Stimulated activated CD8-positive, alpha-beta memory T cell treated with anti-CD3 and anti-CD28 coated beads, Interleukin-7, amount 100 ng/mL, for 24 hours (primary cell): ENCODE measurements at places on chromosomes 1 and 21.

DNA sequence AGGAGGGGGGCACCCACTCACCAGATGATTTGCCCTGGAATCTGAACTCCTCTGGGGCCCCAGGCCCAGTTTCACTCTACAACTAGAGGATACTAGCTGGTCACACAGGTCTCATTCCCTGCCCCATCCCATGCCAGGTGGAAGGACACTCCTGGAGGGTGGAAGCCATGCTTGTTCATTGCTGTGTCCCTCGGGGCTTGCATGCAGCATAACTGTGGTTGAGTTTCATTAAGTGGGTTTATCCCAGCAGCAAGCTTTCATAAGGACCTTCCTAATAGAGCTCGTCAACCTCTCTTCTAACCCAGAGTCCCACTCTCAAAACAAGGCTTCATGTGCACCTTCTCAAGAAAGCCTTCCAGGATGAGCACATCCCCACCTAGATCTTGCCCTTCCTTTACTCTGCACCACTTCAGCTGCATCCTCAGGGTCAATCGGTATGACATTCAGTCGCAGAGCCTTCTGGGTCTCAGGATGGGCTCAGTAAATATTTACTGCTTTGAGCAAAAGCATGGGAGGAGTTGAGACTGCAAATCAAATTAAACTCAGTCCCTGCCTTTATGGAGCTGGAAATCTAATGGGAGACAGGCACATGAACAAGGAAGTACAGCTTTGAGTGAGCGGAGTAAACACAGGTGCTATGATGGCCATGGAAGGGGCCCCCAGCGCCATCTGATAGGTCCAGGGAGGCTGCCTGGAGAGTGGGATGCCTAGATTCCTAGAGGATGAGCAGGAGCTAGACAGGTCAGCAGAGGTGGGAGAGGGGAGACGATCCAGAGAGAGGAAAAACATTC, 32.3 kb downstream of the LAMB3 start:
- no peak for DNase-seq

DNA sequence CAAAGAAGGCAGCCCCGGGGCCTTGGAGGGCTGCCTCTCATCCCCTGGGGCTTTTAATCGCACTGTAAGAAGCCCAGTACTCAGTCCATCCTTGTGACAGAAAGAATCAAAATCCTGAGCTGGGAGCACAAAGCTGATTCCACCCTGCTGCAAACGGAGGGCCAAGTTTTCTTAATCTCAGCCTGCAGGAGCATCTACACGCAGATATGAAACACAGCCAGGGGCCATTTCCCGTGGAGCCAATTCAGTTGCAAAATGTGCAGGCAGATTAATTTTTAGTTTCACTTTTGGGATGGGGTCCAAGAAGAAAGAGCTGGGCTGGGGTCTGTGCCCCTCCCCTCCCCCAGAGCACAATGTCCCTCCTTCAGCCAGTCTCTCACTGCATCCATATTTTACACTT, 4.4 kb downstream of the LYPD8 start:
- no peak for DNase-seq

- DNase-seq, result no peak
These were observed 26.8 kb upstream of the CLSTN1 start for GRCh38 chr1:9850442-9851162.

GRCh38 chr1:42758641-42759040, 8.2 kb downstream of the P3H1 start:
- no peak for DNase-seq

GRCh38 chr1:56180520-56181190, 398.7 kb downstream of the PLPP3 start:
- DNase-seq, result no peak

GRCh38 chr1:35371506-35371905, 103.0 kb downstream of the ZMYM4 start:
- DNase-seq, result no peak

DNA sequence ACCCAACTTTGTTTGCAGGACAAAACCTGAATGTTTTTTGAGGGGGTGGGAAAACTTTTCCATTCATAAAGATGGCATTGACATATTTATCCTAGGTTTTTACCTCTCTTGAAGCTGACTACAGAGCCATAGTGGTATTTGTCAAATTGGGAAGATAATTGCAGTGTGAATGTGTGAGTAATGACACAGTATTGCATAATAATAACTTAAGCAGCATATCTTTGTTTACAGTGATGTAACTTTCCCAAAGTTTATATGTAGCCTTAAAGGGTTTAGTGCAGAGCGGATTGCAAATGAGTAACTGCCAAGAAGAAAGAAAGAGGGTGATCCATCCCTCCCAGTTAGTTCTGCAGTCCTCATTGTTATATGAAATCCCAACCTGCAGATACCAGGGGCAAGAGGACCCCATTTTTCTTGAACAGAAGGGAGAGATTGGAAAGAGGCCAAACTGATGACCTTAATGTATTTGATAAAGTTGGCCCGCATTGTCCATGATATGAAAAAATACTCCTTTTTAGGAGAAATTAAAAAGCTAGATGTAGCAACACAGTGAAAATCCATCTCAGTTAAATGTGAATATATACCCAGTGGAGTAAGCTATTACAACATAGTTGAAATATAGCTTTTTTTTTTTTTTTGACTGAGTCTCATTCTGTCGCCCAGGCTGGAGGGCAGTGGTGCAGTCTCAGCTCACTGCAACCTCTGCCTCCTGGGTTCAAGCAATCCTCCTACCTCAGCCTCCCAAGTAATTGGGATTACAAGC, 23.7 kb upstream of the NFIA start:
- no peak for DNase-seq

DNA sequence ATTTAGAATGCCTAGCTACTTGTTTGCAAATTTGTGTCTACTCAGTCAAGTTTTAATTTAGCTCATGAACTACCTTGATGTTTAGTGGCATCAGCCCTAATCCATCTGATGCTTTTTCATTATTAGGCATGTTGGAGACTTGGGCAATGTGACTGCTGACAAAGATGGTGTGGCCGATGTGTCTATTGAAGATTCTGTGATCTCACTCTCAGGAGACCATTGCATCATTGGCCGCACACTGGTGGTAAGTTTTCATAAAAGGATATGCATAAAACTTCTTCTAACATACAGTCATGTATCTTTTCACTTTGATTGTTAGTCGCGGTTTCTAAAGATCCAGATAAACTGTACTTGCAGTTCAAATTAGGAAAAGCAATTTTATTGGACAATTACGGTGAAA, 7.6 kb downstream of the SOD1 start:
- no peak for DNase-seq

GRCh38 chr1:29777522-29777921, 541.2 kb downstream of the PTPRU start:
- no peak for DNase-seq

DNA sequence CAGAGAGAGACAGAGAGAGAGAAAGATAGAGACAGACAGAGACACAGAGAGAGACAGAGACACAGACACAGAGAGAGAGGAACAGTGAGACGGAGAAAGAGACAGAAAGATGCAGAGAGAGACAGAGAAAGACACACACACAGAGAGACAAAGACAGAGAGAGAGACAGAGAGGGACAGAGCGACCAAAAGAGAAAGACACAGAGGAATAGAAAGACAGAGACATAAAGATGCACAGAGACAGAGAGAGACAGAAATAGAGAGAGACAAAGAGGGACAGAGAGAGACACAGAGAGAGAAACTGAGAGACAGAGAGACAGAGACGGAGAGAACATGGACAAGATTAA, 16.5 kb downstream of the WNT3A start:
- no peak for DNase-seq

DNA sequence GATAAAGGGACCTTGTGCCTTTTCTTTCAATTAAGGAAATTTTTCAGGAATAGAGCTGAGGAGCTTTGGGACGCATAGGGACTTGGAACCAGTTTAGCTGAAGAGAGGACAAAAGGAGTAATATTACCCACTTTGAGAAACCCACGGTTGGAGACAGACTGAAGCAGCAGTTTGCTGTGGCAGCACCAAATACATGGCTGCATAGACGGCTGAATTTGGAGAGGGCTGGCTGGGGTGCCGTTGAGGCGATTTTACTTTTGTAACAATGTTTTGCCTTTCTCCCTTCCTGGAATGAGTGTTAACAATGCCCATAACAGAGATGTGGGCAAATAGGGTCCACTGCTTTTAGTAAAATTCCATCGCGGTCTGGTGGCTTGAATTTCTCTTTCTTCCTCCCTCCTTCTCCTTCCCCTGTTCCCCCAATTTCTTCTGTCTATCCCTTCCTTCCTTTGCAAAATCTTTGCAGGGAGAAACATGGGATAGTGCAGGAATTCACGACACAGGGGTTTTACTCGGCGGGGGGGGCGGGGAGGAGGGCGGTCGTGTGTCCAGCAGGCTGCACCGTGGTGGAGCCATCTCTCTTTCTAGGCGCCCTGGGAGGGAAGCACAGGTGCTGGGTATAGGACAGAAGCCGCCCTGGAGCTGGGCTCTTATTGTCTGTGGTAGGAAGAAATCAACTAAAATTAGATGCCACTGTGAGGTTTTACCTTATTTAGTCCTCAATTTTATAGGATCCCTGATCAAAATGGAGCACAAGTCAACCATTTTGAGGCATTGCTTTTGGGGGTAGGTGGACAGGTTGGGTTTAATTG, 6.8 kb downstream of the LHX4 start:
- no peak for DNase-seq

- no peak for DNase-seq
These were observed 52.9 kb downstream of the LRRC8D start for GRCh38 chr1:89873770-89874169.

- no peak for DNase-seq
These were observed 10.7 kb downstream of the RAB42 start for GRCh38 chr1:28602536-28603439.

GRCh38 chr1:1116701-1117468, 996 bp upstream of the C1orf159 start:
- no peak for DNase-seq

DNA sequence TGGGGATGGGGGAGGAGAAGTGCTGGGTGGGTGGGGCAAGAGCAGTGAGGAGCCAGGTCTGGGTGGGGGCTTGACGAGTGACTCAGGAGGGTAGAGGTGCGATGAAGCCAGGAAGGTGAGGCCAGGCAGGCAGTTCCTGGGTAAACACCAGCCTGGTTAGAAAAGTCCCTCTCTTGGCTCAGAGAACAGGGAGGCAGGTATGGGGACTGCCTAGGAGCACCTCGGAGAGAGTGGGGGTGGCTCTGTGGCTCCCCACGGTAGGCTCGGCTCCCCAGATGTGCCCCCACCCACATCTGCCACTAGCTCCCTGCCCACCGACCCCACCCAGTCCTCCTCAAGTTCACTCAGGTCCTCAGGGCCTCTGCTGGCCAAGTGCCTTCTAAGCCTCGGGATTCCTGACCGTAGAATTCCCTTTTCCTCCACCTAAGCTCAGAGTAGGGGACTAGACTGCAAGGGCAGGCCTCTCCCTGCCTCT, 1.2 kb downstream of the HSPG2 start:
- no peak for DNase-seq

DNA sequence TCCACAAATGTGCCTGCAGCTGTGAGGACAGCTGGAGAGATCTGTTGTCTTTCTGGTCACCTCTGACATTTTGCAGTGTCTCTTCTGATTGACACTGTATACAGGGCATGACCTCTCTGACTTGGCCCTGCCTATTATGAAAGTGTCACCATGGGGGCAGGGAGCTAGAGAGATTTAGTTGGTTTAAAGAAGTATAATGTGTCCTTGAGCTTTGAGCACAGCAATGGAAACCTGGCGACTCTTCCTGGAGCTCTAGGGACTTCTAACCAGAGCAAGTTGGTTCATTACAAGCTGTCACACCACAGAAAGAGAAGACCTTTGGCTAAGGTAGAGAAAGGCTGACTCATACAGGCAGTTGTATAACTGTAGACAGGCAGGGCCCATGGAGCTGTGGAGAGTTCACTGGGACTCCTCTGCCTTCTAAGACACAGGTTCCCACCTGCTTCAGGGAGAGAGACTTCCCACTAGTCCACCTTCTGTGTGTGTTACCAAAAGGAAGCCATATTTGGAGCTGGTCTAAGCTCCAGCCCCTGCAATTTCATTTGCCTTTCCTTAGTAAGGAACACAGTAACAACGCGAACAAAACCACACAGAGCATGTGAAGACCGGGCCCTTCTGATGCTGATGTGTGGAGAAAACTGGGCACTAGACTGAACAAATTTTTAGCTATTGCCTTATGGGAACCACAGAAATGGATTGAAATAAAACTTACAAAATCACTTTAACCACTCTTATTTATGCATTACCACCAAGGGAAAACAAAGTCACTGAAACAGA, 90.5 kb upstream of the ADAR start:
- DNase-seq, result no peak

- DNase-seq, result no peak
These were observed 115.3 kb downstream of the RUNX1 start for GRCh38 chr21:34933609-34934335.

DNA sequence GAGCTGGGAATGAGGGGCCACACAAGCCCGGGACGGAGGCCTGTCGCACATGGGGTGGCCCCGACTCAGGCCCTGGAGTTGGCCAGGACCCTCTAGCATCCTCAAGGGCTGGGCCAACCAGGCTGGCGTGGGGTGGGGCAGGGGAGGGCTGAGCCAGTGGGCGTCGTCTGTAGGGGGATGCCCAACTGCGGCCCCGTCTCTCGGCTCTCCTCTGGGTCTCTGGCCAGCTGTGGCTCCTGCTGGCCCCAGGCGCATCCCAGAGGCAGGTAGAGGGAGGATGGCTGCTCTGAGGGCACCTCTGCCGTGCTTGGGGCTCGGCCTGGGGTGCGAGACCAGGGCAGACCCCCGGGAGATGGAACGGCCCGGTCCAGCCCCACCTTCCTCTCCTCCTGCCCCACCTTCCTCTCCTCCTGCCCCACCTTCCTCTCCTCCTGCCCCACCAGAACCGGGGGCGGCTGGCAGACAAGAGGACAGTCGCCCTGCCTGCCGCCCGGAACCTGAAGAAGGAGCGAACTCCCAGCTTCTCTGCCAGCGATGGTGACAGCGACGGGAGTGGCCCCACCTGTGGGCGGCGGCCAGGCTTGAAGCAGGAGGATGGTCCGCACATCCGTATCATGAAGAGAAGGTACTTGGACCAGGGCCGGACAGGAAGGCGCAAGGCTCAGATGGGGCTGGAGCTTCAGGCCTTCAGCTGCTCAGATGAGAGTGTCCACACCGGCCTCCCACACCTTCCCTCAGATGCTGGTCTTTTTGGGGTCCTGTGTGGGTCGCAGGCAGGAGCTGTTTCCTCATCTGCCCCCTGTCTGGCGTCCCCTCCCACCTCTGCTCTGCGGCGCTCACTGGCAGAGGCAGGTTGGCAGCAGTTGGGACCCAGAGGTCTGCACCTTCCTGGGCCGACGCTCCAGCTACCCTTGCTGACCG, 6.2 kb downstream of the SAMD11 start:
- DNase-seq, result no peak

- DNase-seq, result no peak
These were observed 38.3 kb upstream of the F3 start for GRCh38 chr1:94579876-94580294.

GRCh38 chr1:186858923-186859322, 30.2 kb downstream of the PLA2G4A start:
- no peak for DNase-seq

GRCh38 chr1:166811691-166812090, 27.6 kb upstream of the POGK start:
- no peak for DNase-seq

DNA sequence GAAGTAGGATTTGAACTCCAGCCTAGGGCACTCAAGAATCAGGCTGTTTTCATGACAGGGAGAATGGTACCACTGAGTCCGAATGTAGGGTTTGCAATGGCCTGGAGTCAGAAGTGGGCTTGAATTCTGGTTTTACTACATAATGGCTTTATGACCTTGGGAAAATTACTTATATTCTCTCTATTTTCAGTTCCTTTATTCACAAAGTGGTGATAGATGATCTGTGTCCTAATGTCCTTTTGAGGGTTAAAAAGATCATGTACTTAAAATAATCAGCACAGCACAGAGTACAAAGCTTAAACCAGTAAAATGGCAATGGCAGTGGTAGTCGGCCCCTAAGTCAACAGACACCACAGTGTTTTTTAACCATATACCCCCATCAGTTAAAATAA, 63.7 kb upstream of the HOOK1 start:
- DNase-seq, result no peak
